CD4-positive, alpha-beta T cell treated with Interleukin-15 for 4 hours (primary cell): ENCODE measurements at places on chromosomes 12 and 14.

DNA sequence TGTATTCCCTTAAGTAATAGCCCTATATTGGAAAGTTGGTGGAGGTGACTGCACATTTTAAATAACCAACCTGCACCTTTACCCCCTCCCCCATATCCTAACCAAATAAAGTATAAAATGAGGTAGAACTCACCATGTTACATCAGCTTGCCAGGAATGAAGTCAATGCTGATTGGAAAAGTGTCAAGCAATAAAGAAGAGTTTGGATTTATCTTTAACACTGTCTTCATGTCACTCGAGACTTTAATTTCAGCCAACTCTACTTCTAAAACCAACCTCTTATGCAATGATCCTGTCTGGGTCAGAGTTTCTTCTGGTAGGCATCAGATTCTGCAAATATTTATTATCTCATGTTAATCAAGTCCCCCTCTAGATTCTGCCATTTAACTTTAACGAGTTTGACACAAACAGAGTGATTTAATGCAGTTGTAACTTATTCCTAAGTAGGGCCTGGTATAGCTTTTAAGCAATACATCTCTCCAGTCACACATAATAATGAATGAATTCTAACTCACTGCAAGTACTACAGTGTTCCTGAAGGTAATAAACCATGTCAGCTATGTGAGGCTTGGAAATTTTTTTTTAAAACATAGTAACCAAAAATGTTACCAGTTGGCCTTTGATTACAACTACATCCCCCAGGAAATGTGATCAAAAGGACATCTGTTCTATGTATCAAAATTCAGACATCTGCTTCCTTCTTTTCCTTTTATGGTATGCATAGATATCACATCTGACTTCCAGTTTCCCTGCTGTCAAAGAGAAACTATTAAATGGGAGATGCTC, 98.7 kb downstream of the ERGIC2 start:
- DNase-seq = no peak

DNA sequence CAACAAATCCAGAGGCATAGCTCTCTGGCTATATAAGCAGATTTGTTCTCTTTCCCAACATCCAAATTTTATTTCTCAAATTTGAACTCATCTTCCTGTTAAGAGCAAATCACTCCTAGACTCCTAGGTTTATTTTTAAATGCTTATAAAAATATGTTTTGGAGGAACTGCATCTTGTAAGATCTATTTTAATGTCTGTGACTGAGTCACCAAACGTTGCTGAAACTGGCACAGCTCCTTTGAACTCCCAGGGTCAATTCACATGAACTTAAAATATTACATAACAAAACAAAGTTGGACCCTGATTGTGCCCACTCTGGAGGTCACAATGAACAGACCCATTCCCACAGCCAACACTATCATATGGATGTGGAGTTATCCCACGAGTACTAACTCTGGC, 23.9 kb downstream of the ANAPC7 start:
- DNase-seq = no peak

- peak; percentile 91 for DNase-seq
Measured at GRCh38 chr14:22536853-22537338, 52.1 kb downstream of the DAD1 start.

- no peak for DNase-seq
Measured at GRCh38 chr14:50964683-50965390, 20.6 kb upstream of the PYGL start.

GRCh38 chr14:81095539-81095938, 125.2 kb downstream of the GTF2A1 start:
- DNase-seq = no peak

DNA sequence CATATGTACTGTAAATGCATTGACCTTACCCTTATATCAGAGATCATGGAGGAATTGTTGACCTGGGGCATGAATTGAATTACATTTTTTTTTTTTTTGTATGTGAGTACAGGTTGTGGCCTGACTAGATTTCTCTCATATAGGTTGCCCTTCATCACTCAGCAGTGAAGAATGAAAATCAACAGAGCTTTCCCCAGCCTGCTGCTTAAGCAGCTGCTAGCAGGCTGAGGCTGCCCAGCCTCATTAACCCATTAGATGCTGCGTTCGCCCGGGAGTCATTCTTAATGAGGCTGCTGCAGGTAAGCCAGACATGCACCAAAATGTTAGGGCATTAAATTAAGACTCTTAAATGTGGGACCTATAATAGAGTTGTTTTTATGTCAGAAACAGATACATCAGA, 236.0 kb downstream of the ETNK1 start:
- no peak for DNase-seq

DNA sequence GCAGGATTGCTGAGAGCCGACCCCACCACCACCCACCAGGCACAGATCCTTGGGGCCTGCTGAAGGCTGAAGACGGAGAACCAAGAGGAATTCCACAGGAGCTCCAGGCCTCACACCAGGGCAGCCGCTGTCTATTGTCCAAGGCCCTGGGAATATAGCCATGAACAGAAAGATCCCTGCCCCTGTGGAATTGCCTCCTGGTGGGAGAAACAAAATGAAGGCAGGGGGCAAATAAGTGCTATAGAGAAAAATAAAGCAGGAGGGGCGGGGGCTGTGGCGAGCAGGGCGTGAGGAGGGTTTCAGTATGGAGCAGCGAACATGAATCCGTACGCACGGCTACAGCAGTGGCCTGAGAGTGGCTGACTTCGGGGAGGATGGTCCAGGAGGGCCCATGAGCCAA, 96.1 kb downstream of the EML1 start:
- no peak for DNase-seq

DNA sequence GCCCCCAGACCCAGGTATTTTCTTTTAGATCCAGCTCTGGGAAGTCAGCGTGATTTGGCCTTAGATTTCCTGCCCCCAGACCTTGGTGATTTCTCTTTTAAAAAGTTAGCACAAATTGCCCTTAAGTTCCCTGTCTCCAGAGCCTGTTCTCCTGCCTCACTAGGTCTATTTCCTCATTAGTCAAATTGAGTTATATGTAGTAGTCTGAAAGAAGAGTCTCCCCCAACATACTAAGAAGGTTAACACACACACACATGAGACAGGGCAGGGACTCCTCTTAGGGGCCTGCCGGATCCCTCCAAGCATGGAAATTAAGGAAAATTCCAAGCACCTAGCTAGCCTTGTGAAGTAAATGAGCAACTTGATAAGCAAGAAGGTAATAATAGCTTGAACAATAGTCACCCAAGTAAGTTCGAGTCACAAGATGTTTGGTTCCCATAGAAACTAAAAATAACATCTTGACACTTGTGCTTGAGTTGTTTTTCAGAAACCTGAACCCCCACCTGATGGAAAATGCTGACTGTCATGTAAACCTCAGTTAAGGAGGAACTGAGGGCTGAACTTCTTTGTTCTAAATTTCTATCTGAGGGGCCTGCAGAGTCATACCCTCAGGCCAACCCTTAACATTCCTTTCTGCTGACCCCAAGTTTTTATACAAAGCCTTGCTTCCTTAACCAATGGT, 51.6 kb downstream of the CAND1 start:
- peak; percentile 14 for DNase-seq

- no peak for DNase-seq
Measured at GRCh38 chr12:73308747-73309146, 1036.6 kb downstream of the TRHDE start.

- DNase-seq = no peak
Measured at GRCh38 chr12:77816196-77816595, 14.5 kb upstream of the NAV3 start.

DNA sequence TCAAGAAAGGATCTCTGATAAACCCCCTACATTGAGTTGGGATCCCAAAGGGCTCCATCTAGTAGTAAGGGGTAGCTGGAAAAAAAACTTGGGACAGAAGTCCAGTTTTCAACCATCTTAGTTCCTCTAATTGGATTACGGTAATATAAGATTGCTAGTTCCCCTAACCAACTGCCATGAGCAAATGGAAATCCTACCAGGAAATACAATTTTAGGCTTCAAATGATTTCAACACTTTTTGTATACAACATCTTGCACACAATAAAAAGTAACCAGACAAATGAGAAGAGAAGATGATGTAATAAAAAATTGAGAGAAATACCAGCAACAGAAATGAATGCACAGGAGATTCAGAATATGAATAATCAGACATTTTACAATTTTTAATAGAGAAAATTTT, 73.0 kb downstream of the TSHR start:
- no peak for DNase-seq

DNA sequence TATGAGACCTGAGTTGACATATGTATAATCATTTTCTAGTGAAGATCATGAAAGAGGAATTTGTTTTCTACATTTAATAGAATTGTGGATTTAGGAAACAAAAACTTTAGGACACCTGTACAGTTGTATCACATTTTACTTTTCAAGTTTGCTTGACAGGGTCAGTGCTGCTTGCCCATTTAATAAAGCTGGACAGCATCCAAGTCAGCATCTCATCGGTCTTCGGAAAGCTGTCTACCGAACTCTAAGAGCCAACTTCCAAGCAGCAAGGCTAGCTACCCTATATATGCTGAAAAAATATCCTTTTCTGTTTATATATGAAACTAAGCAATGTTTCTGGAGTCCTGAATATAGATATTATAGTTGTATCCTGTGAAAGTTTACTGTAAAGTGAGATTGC, 52.3 kb downstream of the VEZT start:
- no peak for DNase-seq

DNA sequence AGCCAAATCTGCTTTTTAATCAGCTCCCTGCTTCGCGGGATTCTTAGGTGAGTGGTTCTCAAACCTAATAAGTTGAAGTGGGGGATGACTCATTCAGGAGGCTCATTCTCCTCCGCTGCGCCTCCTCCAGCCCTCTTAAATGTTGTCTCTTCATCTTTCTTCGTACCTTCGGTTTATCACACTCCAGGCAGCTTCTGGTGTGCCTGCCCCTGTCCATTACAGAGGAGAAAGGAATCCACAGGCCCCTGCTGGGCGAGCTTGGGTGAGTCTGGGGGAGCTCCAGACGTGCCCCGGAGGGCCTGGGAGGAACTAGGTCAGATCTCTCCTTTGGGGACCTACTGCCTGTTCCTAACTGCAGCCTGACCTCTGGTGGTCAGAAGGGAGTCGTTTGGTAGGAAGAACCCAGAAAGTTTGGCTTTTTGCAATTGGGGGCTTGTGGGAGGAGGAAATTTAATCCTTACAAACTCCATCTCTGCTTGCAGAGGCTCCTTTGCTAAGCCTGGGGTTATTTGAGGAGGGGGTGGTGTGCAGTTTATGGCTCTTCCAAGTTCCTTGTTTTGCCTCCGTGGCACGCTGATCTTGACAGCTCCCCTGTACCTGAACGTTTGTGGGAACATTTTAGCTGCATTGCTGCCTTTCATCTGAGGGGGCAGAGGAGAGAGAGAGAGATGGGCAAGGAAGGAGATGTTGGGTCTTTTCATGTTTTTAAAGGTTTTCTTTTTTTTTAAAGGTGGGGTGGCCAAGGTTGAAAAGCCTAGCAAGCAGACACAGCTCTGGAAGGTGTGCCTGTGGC, 84.1 kb upstream of the GNG2 start:
- peak; percentile 13 for DNase-seq
